ENCODE measurements at places on chromosomes 7 and 10.

- DNase-seq, result no peak
Measured at GRCh38 chr7:99120916-99121315, 23.0 kb downstream of the SMURF1 start.

DNA sequence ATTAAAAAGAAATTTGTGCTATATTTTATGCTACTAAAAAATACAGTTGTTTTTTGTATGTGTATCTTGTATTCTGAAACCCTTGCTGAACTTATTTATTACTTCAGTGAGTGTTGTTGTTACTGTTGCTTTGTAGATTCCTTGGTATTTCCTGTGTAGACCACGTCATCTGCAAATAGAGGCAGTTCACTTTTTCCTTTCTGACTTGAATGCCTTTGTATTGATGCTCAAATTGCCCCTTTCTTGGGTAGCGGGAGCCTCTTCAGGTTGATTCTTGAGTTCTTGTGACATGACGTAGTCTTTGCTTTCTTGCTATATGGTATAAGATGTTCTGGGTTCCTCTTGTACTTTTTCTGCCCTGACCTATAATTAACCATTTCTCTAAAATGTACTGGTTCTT lies 504.1 kb downstream of the SDK1 start:
- peak; percentile 44 for DNase-seq

DNA sequence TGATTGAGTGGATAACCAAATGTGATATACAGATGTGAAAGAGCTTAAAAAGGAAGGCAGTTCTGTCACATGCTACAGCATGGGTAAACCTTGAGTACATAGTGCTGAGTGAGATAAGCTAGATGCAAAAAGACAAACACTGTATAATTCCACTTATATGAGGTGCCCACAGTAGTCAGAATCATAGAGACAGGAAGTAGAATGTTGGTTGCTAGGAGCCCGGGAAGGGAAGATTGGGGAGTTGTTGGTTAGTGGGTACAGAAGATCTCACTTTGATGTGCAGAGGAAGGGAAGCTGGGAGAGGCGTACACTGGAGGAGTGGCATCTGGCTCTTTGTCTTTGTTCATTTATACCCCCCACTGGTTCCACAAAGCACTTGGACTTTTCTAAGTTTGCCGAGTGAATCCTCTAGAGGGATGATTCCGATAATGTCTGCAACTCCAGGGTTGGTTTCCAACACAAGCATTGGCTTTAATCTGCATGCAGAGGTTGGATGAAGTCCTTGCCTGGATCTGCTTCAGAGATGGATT lies 39.5 kb downstream of the TSPAN14 start:
- DNase-seq, result peak; percentile 30

GRCh38 chr10:117163061-117163953 lies 25.2 kb upstream of the VAX1 start:
- DNase-seq, result no peak

DNA sequence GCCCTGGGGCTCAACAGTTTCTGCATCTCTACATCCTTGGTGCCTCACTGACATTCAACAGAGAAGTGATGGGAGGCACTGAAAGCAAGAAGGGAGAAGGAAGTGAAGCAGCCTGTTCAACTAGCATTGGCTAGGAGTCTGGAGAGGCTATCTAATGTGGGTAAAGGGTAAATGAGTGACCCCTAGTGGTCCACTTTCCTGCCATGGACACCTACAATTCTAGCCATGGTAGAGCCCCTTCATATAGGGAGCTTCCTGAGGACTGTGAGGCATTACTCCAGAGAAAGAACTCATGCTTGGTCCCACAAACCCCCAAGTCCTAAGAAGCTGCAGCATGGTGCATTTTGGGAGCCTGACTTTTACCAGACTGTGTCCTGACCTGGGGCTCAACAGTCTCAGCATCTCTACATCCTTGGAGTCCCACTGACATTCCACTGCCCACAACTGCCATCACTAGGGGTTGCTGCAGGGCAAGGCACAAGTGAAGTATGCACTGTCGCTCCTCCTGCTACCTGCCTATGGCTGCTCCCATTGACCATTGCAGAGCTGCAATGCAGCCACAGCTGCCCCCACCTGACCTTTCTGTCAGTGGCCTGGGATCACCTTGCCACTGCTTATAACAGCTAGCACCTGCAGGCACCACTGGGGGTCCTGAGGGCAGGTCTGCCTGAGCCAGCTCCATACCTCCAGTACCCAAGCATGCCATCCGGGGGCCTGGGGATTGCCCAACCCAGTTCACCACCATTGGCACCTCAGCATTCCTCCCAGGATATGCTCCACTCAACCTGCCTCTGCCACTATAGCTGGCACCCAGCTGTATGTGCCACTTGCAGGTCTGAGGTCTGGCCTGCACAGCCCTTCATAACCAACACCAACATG lies 44.1 kb upstream of the CDK6 start:
- DNase-seq, result peak; percentile 58

DNA sequence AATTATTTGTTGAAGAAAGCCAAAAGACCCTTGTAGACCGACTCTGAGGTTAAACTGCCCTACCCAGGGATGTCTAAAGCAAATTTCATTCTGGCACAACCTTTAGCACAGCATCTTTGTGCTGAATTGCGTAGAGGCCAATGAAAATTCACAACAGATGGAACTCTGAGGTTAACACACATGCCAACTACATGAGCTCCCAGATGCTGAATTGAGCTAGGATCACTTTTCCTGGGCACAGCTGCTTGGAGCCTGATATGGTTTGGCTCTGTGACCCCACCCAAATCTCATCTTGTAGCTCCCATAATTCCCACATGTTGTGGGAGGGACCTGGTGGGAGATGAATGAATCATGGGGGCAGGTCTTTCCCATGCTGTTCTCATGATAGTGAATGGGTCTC lies 158.0 kb upstream of the PTN start:
- no peak for DNase-seq

DNA sequence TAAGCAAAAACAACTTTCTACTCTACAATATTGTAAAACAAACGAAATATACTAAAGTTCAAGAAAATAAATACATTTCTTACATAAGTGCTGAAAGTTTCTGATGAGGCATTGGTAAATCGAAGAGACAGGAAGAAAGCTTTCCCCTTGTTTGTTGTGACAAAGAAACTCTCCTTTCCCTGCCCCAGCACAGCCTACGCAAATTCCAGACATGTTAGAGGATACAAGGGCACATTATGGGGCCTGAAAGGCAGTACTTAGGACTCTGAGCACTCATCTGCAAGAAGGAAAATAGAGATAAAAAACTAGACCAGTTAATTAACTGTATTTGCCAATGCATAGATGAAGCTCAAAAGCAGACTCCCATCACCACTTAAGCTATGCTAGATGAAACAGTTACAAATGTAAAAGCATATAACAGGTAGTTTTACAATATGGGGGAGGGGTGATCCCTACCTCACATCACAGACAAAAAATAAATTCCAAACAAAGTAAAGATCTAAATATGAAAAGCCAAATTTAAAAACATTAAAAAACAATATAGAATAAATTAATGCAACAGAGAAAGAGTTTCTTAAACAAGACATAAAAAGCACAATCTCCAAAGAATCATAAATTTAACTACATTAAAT lies 21.8 kb downstream of the ARHGAP19 start:
- peak; percentile 56 for DNase-seq

DNA sequence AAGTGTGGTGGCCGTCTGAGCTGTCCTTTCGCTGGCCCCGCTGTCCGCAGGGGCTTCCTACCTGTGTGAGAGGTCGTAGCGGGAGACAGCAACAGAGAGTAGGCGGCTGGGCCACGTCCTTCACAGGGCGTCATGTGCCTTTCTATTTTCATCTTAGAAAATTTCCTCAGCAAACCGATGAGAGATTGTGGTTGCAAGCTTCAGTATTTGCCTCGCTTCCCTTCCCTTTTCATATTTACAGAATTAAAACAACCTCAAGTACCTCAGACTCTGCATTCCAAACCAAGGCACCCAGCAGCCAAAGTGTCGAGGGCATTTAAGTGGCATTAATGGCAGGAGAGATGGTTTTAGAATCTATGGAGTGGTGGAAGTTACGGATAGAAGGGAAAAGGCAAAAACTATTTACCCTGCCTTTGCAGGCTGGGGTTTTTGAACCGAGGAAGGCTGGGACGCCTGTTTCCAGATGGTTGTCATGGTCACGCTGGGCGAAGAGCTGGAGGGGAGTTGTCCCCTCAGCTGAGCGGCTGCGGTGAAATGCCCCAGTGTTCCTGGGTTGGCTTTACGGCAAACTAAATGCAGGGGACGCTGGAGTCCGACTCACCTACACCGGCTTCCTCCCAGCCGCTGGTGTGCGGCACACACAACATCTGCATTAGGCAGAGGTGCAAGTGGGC lies 41.9 kb downstream of the WIPI2 start:
- no peak for DNase-seq

DNA sequence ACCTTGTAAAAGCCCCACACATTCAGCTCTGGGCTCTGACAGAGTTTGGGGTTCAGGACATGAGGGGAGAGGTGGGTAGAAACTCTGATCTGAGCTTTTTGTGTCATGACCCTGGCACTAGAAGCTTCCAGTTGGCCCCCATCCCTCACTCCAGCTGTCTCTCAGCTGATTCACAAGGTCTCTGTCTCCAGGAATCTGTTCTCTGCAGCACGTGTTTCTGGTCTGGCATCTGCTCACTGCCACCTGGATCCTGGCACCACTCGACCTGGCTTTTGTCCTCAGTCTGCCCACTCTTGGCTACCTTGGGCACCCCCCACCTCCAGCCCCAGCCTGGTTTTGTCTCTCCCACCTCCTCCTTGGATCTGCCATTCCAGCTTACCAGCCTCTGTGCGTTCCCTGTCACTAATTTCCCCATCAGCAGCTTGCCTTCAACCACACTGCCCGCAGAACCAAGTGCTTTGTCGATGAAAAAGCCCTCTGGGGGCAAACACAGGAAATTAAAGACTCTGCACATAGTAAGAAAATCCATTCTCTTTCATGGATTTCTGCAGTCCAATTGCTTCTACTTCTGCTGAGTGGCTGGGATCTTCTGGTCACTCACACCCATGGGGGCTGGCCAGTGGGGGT lies 18.3 kb upstream of the ADCYAP1R1 start:
- no peak for DNase-seq

GRCh38 chr10:10584161-10584560 lies 433.5 kb upstream of the CELF2 start:
- DNase-seq, result no peak

DNA sequence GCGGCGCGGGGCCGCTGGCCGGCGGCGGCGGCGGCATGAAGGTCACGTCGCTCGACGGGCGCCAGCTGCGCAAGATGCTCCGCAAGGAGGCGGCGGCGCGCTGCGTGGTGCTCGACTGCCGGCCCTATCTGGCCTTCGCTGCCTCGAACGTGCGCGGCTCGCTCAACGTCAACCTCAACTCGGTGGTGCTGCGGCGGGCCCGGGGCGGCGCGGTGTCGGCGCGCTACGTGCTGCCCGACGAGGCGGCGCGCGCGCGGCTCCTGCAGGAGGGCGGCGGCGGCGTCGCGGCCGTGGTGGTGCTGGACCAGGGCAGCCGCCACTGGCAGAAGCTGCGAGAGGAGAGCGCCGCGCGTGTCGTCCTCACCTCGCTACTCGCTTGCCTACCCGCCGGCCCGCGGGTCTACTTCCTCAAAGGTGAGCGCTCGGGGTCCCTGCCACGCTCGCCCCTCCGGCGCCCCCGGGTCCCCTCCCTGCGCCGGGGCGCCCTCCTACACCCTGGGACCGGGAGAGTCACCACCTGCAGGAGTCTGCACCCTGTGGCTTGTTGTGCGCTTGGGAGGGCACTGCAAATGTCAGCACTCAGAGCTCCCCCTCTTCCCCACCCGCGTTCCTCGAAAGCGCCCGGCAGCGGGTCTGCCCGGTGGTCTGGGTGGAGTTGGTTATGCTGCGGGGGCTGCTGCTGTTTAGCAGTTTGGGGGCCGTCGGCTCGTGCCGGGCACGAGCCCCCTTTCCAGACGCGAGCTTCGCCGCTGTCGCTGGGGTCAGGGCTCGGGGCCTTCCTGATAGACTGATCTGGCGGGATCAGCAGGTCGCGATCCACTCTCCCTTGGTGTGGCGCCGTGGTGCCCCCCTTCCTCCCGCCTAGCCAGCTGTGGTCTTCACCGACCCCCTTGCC lies 627 bp downstream of the DUSP5 start:
- DNase-seq, result peak; percentile 58

GRCh38 chr10:8584666-8585065 lies 530.2 kb downstream of the GATA3 start:
- no peak for DNase-seq

DNA sequence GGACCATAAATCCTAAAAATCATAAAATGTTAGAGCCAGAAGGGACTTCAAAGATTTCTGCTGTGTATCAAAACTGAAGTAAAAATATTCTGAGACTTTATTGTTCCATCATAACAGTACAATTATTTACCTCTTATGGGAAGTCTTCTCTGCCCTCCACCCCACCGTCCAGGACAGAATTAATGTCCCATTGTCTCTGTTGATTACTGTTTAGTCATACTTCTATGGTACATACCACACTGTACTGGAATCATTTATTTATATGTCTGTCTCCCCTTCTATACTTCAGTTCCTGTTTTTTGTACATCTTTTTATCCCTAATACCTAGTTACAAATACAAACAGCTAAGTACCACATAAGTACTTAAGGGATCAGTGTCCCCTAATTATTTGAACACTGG lies 91.4 kb upstream of the CAPZA2 start:
- DNase-seq, result no peak

DNA sequence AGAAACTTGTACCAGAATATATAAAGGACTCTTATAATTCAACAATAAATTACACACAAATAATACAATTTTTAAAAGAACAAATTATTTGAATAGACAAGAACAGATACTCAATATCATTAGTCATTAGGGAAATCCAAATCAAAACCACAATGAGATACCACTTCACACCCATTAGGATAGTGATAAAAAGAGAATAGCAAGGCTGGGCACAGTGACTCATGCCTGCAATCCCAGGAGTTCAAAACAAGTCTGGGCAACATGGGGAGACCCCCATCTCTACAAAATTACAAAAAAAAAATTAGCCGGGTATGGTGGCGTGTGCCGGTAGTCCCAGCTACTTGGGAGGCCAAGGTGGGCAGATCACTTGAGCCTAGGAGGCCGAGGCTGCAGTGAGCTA lies 52.2 kb upstream of the KCNIP2 start:
- no peak for DNase-seq

DNA sequence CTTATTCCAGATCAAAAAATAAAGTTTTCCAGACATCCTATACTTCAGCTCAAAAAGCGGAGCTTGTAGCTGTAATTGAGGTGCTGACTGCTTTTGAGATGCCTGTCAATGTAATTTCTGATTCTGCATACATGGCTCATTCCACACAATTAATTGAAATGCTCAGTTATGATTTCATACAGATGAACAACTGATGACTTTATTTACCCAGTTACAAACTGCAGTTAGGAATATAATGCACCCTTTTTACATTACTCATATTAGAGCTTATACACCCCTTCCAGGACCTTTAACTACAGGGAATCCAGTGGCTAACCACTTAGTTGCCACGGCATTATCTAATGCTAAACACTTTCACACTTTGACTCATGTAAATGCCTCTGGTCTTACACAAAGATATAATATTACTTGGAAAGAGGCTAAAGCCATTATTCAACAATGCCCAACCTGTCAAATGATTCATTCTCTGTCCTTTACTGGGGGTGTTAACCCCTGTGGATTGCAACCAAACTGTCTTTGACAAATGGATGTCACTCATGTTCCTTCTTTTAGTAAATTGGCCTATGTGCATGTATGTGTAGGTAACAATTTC lies 147.3 kb downstream of the ZNF33B start:
- peak; percentile 20 for DNase-seq
